Type B pancreatic cell (in vitro differentiated cells): ENCODE measurements at places on chromosomes 2 and 18.

GRCh38 chr2:239917957-239918481 is 107.1 kb downstream of the NDUFA10 start:
- peak; percentile 62 for DNase-seq

DNA sequence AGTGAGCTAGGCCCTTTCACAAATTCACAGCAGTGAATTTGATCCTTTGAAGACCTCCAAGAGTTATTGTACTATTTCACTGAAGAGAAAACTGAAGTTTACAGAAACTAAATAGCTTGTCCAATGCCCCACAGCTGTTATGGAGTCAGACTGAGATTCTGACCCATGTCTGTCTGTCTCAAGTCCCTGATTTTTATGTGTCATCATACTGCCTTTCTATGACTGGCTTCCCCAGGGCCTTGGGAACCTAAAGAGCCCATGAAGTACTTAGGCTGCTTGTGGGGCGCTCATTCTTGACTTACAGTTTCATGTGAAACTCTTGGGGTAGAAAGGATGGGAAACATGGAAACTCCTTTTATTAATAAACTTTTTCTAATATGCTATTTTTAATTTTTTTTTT is 107.7 kb downstream of the ATL2 start:
- no peak for DNase-seq

DNA sequence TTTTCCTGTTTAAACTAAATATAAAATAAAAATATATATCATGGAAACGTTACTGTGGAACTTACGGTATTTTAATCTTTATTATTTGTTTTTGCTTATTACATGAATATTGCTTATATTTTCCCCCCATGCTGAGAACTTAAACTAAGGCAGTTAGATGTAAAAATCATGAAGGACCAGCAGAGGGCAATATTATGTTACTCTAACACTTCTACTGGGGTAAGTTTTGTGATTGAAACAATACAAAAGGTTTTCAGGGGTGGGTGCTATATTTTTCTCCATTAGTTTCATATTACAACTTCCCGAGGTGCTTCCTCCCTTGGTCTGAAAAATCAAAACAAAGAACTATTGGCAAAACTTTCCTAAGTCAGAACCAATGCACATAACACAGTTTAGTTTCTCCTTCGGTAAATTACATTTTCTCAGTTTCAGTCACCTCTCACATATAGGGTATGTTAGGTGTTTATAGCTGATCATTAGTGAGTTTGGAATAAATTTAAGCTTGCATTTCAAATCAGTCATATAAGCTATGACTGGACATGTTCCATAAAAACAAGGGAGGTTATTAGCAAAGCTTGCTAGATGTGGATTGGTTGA is 54.8 kb downstream of the ZNF407 start:
- no peak for DNase-seq

DNA sequence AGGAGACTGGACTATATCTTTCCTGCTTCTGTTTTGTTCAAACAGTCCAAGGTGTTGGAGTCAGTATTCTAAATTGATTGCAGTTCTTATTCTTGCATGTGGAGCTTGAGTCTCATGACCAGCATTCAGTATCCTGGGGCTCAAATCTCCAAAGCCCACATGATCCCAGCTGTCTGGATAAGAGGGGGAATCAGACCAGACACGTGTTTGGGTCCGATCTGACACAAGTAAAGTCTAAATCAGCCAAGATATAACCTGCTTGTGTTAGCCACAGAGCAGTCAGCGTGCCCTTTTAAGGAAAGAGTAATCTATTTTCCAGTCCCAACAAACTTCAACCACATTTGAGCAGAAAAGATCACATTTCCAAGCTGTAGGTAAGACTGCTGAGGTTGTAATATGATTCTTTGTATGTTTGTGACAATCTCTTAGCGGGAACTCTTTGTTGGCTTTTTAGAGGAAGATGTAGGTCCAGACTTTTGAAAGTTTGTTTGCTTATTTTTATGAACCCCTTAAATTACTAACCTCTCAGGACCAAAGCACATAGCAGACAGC is 334.6 kb downstream of the SLC4A3 start:
- DNase-seq = no peak

DNA sequence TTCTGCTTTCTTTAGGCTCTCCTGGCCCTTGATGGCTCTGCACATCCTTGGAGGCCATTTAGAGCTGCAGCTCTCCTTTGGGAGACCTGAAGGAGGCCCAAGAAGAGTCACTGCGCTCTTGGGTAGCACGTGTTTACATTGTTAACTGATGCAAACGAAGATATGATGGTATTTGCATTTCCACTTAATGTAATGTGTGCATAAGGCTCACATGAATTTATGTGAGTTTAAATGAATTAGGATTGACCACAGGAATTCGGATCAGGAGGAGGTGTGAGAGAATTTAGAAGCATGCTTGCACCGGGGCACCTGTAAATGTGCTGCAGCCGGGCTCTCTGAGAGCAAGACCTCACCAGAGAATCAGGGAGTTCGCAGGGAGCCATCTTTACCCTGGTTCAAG is 7.5 kb downstream of the SH3RF3 start:
- no peak for DNase-seq

- no peak for DNase-seq
Measured at GRCh38 chr2:77633601-77634000, 111.4 kb upstream of the LRRTM4 start.

GRCh38 chr2:101140978-101141655 is 10.1 kb downstream of the TBC1D8 start:
- DNase-seq = no peak

GRCh38 chr2:240326886-240327285 is 108.6 kb upstream of the GPC1 start:
- DNase-seq = peak; percentile 42

DNA sequence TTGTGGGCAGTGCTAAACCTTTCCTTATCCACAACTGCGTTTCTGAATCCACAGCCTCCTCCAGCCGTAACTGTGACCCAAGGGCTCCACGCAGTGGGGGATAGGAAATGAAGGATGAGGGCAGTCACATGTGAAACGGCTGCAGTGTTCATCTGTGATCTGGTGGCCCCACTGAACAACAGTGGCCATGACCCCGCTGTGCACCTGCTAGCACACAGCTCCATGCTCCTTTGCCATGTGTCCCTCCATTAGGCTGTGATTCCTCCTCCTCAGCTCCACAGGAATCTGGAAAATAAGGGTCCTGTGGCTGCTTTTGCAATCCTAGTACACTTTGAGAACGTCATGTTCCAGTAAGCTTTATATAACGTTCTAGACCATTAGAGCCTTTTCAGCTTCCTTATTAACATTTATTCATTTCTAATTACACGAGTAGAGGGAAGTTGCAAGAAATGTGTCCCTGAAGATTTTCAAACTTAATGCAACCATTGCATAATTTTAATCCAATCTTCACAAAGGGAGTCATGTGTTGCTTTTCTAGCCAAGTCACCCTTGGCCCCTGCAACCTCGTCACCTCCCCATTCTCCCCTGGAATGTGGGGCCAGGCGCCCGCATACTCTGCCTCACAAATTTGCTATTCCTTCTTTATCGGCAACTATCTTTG is 7.1 kb upstream of the NAPG start:
- no peak for DNase-seq

GRCh38 chr2:148721991-148722777 is 77.6 kb downstream of the EPC2 start:
- DNase-seq = no peak

- no peak for DNase-seq
Measured at GRCh38 chr2:208671284-208671683, 264.7 kb downstream of the PTH2R start.

- no peak for DNase-seq
Measured at GRCh38 chr2:70340761-70341476, 39.1 kb upstream of the FAM136A start.

- no peak for DNase-seq
Measured at GRCh38 chr18:4430836-4431235, 24.3 kb downstream of the DLGAP1 start.

GRCh38 chr2:155842103-155842502 is 490.4 kb downstream of the NR4A2 start:
- DNase-seq = no peak

DNA sequence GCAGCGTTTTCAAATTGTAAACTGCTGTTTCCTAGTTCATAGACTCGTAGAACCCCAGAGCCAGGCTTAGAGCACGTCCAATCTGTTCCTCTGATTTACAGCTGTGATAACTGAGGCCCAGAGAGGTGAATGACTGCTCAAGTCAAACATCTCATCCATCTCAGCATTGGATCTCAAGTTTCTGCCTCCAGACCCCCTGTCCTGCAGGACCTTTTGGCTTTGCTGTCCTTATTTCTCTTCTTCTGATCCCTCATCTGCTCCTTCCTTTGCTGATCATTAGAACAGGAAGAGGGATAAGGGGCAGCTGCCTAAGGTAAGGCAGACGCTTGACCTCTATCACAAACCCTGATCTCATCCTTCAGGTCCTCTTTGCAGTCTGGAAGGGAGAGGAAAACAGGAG is 58.5 kb upstream of the CREB1 start:
- DNase-seq = no peak

DNA sequence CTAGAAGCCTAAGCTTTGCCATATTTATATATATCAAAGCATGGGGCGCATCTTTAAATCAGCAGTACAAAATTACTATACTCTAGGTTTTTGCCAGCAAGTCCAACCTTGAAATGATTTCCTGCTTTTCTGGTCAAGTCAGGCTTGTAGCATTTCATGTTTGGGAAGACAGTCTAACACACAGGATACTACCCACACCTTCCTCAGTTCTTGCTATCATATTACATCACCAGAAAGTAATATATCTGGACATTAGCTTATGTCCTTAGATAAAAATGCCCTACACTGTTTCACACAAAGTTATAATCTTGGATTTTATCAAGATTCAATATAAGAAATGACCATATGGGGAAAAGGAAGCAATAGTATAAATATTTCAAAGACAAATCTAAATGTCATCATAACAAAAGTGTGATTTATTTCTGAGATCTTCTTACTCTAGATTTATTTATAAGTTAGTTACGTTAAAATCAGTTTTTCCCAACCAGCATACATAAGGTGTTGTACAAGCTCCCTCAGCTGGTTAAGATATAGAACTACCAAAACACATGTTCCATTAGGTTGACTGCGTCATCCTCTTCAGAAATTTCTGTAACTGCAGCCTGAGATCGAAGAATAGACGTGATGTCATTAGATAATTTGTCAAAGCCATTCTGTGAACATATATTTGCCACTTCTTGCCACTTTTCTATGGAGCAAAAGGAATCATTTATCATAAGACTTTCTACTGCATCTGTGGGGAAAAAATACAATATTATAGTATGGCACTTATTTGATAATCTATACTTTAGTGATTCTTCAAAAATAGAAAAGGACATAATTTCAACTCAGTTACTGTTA is 56.6 kb downstream of the CLHC1 start:
- DNase-seq = no peak

DNA sequence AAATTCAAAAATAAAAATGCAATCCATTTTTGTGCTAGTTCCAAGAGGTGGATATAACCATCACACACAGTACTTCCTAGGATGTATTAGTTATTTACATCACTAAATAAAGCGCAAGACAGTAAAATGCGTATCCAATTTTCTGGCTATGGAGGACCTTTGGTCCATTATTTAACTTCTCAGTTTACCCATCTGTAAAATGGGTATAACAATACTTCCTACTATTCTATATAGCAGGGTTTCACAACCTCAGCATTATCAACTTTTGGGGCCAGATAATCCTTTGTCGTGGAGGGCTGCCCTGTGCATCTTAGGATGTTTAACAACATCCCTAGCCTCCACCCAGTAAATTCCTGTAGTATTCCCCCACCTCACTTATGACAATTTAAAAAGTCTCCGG is 275.1 kb upstream of the PKDCC start:
- no peak for DNase-seq

GRCh38 chr2:130767408-130767775 is 12.1 kb downstream of the AMER3 start:
- DNase-seq = no peak

DNA sequence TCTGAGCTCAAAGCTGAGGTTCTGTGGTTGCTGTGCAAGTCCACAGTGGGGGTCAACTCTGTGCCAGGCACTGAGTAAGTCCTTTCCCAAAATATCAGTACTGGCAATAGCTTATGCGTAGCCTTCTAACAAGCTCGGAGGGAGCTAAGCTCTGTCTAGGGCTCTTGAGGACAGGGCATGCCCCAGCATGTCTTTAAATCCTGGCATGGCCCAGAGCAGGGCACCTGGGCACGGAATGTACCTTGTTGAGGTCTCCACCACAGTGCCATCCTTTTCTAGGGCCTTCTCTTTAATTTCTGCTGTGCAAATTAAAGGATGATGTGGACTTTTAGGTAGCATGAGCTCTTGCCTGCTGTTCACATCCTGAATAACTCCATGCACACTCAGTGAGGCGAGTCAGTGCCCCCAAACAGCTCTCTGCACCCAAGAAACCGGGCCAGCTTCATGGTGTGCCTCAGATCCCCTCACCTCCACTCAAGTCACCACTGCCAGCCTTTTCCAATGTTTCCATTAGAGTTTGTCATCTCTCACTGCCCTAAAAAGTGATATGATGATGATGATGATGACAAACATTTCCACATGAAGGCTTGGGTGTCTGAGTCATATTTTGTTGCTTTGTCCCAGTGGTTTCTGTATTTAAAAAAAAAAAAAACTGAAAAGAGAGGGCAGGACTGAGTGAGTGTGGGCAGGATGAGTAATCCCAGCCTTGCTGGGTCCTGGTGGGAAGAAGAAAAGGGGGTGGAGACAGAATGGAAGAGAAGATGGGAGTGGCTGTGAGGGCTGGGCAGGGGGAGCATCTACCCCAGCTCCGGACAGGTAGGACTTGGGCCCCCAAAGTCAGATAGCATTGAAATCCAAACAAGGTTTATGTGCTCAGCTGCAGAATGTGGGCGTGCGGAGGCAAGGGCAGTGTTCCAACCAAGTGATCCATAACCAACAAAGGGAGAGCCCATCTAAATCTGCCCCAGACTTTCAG is 78.9 kb downstream of the ZBTB7C start:
- DNase-seq = no peak
